ENCODE measurements at places on chromosomes 12 and 14.
A peak's percentile ranks its signal among the peaks of the same experiment; 100 is the strongest.

- no peak for DNase-seq
- H3K27ac ChIP-seq = no peak overlapping the region
- H3K36me3 ChIP-seq = peaks cover 4% of the 10 kb centered on the region
- H3K4me1 ChIP-seq = no peaks in the 10 kb centered on the region
These were observed 42.4 kb downstream of the RALGAPA1 start for GRCh38 chr14:35766700-35767082.

- H3K4me3 ChIP-seq = peak overlapping the region; percentile 16
- peaks cover 18% of the 10 kb centered on the region for H3K4me1 ChIP-seq
- DNase-seq = no peak
- peak overlapping the region; percentile 20 for H3K27ac ChIP-seq
- peaks cover 30% of the 10 kb centered on the region for H3K36me3 ChIP-seq
These were observed 17.9 kb downstream of the DERA start for GRCh38 chr12:15928870-15929571.

DNA sequence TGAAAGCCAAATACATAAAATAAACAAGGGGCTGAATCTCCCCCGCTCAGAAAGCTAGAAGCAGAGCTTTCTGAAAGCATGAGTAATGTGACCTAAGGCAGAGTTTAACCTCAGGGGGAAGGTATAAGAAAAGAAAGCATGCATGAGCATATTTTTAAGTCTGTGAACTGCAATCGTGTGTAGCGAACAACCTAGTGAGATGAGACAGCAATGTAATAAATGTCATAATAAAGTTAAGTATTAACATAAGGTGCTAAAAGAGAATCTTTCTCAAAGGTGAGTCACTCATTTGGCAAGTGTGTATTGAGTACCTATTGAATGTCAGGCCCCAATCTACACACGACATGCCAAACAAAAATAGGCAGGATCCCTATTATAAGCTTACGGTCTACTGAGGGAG lies 14.2 kb upstream of the WDR20 start:
- DNase-seq = no peak
- H3K27ac ChIP-seq = peak overlapping the region; percentile 87
- H3K27me3 ChIP-seq = no peaks in the 10 kb centered on the region
- H3K36me3 ChIP-seq = no peaks in the 10 kb centered on the region
- peaks cover 9% of the 10 kb centered on the region for H3K4me1 ChIP-seq
- H3K4me3 ChIP-seq = no peak overlapping the region

DNA sequence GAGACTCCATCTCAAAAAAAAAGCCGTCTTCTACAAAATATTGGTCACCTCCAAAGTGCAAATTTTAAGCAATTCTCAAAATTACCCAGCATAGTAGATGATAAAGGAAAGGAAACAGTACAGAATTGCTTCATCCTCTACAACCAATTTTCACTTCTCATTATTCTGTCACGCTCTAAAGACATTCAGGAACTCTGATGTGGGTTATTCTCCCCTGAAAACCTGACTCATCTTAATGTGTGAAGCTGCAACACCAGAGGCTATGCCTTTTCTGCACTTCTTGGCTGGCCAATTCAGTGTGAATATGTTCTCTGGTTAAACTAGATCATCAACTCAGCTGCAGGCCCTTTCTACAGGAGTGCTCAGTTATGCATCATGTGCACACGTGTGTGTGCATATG lies 11.0 kb downstream of the PTGER2 start:
- no peak overlapping the region for H3K4me3 ChIP-seq
- H3K27ac ChIP-seq = no peak overlapping the region
- no peak for DNase-seq
- H3K27me3 ChIP-seq = peaks cover 5% of the 10 kb centered on the region
- H3K4me1 ChIP-seq = peaks cover 10% of the 10 kb centered on the region

DNA sequence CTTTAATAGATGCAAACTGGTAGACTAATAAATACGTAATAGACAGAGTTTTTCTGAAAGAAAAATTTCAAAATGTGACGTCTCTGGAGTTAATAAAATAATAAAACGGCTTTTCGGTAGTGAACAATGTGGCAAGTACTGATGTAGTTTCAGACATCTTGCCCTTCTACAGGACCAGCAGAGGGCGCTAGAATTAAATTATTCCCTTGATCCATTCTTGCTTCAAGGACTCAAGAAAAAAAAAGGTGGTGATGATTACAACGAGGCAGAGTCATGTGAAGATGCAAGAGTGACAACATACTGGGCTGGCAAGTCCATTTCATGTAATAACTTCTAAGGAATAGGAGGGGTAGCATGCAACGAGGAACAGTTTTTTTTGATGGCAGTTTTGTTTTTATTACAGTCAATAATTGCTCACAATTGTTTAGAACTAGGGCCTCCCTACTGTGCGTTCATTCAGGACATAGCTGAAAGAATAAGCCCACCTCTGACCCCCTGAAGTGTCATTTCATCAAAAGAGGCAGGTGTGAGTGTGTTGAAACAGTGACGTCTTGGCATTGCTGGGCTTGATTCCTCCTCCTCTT lies 101.0 kb upstream of the GZMB start:
- peaks cover 7% of the 10 kb centered on the region for H3K27me3 ChIP-seq
- H3K36me3 ChIP-seq = no peaks in the 10 kb centered on the region
- no peak overlapping the region for H3K27ac ChIP-seq
